ENCODE measurements at places on chromosomes 7 and 10. TPM values are rescaled to one million over a fixed set of nuclear protein-coding genes. Genes with fewer than 3 reads are reported as not detected.

GRCh38 chr7:44132039-44132438 is 8.7 kb upstream of the POLD2 start:
- DNase-seq, result peak; percentile 26

AP5Z1 gene
- 19.3 TPM for polyA plus RNA-seq

HOXA2 gene
- 19.6 TPM for polyA plus RNA-seq

- DNase-seq, result no peak
Observed at GRCh38 chr10:76202777-76203176, 771.4 kb downstream of the LRMDA start.

GIMAP6 gene
- polyA plus RNA-seq, result 33.6 TPM

- no peak for DNase-seq
Observed at GRCh38 chr7:86823769-86824168, 180.1 kb downstream of the GRM3 start.

GRCh38 chr10:25820874-25821273 is 113.2 kb upstream of the MYO3A start:
- DNase-seq, result no peak

GRCh38 chr7:129702316-129702715 is 90.8 kb downstream of the NRF1 start:
- DNase-seq, result no peak
